ENCODE measurements at places on chromosomes 6 and 20. TPM values are rescaled to one million over a fixed set of nuclear protein-coding genes. Genes with fewer than 3 reads are reported as not detected.
A peak's percentile ranks its signal among the peaks of the same experiment; 100 is the strongest.

- DNase-seq: peak; percentile 49
Measured at GRCh38 chr6:37971711-37972390, 152.3 kb downstream of the ZFAND3 start.

GRCh38 chr6:158384671-158385110 lies 72.4 kb downstream of the TULP4 start:
- DNase-seq: peak; percentile 60

- no peak for DNase-seq
Measured at GRCh38 chr6:111985202-111985731, 68.6 kb upstream of the CCN6 start.

Gene MAN1A1
- 15.4 TPM for total RNA-seq

- no peak for DNase-seq
Measured at GRCh38 chr6:14997507-14997906, 248.4 kb upstream of the JARID2 start.

Gene NMBR
- total RNA-seq: not detected

GRCh38 chr6:38153076-38153797 lies 333.7 kb downstream of the ZFAND3 start:
- no peak for DNase-seq

Gene LHFPL5
- 0.10 TPM for total RNA-seq

All from SJCRH30 (cell line).